Activated T-cell treated with anti-CD3 and anti-CD28 coated beads, Interleukin-2, amount 50 U/mL, for 4 hours (primary cell): ENCODE measurements at places on chromosomes 11 and 22. TPM values are rescaled to one million over a fixed set of nuclear protein-coding genes. Genes with fewer than 3 reads are reported as not detected.

- no peak for DNase-seq
These were observed 21.4 kb upstream of the ACER3 start for GRCh38 chr11:76839311-76839710.

- no peak for DNase-seq
These were observed 238.0 kb downstream of the METTL15 start for GRCh38 chr11:28346209-28346608.

GRCh38 chr11:113979431-113979830, 4.5 kb downstream of the HTR3A start:
- DNase-seq = no peak

GRCh38 chr11:91435694-91436395, 788.8 kb upstream of the FAT3 start:
- no peak for DNase-seq

MRTFA gene
- 42.2 TPM for total RNA-seq
